ENCODE measurements at places on chromosomes 7 and 10.

- no peak for DNase-seq
These were observed 65.0 kb upstream of the TRIM8 start for GRCh38 chr10:102579328-102579727.

DNA sequence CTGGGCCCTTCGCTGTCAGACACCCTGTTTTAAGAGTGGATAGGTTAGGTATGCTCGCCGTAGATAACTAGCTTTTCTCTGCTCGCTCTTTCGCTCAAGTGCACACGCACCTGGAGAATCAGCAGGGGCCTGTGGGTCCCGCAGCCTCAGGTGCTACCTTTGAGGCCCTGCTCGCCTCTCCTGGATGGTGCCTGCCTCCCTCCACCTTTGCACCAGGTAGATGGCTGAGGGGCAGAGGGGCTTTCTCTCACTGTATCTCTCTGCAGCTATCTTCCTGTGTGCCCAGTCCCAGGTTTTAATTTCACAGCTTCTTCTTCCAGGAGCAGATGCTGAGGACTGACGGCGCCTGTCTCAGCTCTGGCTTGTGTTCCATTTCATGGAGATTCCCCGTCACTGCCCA is 227.9 kb downstream of the TCF7L2 start:
- DNase-seq = no peak

- DNase-seq = no peak
These were observed 346.6 kb upstream of the BMPER start for GRCh38 chr7:33558549-33559323.

DNA sequence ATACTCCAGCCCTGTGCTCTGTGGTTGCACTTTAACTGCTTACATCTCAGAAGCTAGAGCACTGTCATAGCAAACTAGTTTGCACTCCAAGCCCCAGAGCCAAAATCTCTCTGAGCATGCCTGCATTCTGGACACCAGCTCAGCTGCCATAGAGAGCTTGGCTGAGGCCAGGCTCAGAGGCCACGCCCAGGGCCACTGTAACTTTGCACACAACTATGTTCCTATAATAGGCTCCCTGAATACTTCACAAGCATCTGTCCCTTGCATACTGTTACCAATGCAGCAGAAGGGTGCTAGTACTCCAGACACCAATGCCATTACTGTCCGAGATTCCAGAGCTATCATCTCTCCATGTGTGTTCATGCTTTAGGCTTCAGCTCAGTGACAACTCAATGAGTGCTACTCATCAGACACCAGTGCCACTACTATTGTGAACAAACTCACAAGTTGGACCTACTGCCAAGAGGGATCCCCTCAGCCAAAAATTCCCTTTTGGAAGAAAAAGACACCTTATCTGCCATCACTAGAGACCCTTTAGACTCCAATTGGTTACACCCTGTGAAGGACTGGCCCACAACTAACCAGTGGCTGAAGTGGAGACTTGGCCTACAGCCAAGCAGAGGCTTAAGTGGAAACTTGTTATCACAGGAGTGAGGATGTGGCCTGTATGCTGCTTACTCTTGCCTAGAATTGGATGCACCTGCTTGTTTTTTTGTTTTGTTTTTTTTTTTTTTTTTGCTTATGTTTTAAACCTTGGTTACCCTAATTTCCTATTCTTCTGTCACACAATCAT is 211.6 kb upstream of the MAGI2 start:
- no peak for DNase-seq

GRCh38 chr7:46163246-46163645 is 242.2 kb upstream of the IGFBP3 start:
- no peak for DNase-seq

GRCh38 chr7:80833289-80834268 is 85.3 kb downstream of the SEMA3C start:
- DNase-seq = peak; percentile 34

- no peak for DNase-seq
These were observed 55.3 kb downstream of the TBATA start for GRCh38 chr10:70729763-70730357.

DNA sequence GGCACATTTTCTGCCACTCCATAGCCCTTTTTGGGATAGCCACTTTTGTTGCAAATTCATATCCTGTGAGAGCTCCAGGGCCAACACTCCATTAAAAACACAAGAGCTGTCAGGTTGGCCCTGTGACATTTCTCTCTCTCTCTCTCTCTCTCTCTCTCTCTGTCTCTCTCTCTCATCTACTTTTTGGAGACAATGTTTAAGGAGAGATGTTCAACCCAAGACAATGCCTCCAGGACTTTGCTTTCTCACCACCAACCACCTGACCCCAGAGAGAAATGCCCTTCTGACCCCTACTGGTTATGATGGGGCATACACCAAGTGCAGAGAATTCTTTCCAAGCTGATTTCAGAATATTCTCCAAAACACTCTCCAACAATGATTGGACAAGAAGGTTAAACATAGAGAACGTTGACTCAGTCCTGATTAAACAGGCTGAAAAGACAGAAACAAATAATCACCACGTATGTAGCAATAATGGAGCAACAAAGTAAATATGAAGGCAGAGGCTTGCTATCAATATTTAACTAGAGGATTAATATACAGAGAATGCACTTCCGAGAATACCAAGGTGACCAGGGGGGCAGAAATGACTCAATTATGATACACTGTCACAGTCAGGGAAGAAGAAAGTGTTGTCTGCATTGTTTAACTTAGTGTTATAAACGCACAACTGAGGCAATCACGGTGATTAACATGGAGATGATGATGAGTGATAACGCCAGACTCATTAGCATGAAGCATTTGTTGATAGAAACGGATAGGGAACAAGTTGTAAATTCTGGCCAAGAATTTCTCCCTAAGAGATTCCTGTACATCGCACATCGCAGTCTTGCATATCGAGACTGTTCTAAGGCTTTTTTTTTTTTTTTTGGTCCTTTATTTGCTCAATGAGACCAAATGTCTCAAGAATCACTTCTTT is 178.5 kb downstream of the NRP1 start:
- peak; percentile 91 for DNase-seq

GRCh38 chr10:48981310-48981907 is 41.8 kb upstream of the LRRC18 start:
- DNase-seq = peak; percentile 28

DNA sequence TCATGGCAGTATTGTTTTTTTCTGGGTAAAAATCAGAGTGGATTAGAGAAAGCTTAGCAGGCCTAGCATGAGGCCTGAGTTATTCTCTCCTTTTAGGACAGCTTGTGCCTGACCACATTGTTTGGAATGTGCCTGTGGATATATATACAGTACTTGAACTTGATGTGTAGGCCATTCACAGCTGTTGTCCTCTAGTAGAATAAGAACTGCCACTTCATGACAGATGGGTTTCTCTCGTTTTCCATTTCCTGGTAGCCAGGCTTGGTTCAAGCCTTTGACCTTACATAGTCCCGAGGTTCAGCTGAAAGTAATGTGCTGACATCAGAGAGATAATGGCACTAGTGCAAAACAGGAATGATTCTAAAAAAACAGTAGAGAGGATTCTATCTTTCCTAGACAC is 473.9 kb downstream of the AUTS2 start:
- no peak for DNase-seq

DNA sequence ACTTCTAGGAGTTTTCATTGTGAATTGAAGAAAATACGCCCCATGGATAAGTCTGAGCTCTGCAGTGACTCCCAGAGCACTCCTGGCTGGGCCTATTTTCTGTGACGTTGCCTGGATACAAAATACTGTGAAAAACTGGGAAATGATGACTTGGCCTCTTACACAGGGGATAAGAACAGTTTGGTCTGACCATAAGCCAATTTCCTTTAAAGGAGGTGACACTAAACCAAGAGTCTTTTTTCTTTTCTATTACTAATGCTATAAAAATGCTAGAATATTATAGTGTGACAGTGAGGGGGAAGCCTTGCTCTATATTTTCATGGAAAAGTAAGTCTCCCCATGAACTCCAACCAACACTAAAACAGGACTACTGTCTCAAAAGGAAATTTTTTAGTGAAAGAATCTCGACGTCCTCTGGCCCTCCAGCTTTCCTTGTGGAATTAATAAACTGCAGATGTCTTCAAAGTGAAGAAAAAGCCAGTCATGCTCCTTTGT is 45.5 kb downstream of the MYOF start:
- peak; percentile 34 for DNase-seq

- DNase-seq = no peak
These were observed 37.7 kb upstream of the SMARCD3 start for GRCh38 chr7:151286148-151286547.

- no peak for DNase-seq
These were observed 178.1 kb downstream of the TMEM178B start for GRCh38 chr7:141251957-141252356.

GRCh38 chr7:44827567-44827966 is 20.3 kb downstream of the H2AZ2 start:
- no peak for DNase-seq

GRCh38 chr7:16978358-16979244 is 96.8 kb upstream of the AGR3 start:
- peak; percentile 81 for DNase-seq

- peak; percentile 60 for DNase-seq
These were observed 145.9 kb downstream of the CREB5 start for GRCh38 chr7:28558236-28558635.

DNA sequence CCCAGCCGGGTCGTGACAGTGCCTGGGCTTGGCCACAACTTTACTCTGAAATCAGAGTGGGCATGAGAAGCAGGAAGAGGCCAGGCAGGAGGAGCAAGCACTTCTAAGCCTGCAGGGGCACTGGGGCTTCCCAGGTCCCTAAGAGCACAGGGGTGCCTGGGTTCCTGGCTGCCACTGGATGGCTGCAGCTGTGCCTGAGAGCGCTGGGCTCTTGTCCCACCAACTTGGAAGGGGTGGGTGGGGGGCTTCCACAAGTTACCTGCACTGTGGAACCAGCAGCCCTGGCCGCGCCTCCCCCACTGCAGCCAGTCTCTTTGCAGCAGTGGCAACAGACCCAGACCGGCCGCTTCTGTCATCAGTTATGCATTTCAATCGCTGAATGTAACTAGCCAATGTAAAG is 434.7 kb upstream of the GRM3 start:
- no peak for DNase-seq

GRCh38 chr10:113063043-113063967 is 113.3 kb downstream of the TCF7L2 start:
- no peak for DNase-seq

DNA sequence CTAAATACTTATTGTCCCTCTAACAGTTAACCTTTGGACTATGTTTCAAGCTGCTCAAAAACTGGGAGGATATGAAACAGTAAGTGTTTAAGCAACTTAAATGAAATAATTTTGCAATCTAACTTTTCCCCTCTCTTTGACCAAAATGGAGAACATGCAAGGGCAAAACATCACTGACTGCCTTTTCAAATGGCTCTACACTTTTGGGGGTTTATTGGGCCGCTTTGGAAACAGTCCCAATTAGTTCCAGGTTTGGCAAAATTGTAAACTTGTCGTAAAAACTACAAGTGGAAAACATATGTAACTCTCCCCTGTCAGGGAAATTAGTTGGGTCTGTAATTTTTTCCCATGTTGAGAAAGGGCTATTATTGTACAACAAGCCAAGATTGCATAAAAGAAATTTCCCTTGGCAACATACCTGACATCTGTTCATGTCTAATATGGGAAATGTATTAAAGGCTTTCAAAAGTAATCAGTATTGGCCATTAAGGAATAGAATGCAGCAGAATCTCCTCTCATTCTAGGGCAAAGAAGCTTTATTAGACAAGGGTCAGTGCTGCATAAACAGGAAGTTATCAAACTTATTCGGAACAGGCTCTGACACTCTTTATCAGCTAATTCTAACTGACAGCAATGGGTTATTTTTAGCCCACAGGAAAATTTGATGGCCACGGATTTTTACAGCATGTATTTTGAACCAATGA is 157.9 kb downstream of the ARID5B start:
- DNase-seq = no peak

- no peak for DNase-seq
These were observed 164.2 kb upstream of the PITRM1 start for GRCh38 chr10:3336673-3337293.

DNA sequence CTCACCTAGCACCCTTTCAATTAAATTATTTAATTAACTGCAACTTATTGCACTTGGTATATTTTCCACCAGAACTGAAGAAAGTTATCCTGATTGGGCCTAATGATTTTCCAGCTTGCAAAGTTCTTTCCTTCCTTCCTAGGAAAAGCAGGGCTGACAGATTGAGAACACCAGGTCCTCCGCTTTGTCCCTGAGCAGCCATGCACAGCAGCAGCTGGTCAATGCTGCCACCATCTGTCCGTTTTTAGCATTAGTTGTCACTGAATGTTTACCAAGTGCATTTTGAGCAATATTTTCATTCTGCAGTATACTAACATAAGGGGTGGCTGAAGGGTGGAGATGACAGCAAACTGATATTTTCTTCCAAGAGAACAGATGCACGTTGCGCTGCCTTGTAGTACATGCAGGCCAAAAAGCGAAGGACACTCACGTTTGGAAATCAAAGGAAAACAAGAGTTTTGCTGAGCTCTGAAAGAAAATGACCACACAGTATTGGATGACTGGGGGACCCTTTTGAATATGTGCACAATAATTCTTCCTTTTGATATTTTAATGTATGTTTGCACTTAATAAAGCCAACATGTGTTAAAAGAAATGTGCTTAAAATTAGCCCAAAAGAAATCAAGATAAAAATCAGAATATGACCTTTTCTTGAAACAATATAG is 248.8 kb upstream of the PTN start:
- peak; percentile 81 for DNase-seq

GRCh38 chr7:41630741-41631140 is 72.1 kb downstream of the INHBA start:
- DNase-seq = no peak

GRCh38 chr10:130459851-130460490 is 323.8 kb downstream of the GLRX3 start:
- no peak for DNase-seq

All from epithelial cell of esophagus (primary cell).